ENCODE measurements at places on chromosomes 5 and 9.

- no peak for DNase-seq
Measured at GRCh38 chr5:75380099-75380498, 43.1 kb downstream of the HMGCR start.

GRCh38 chr5:154696891-154697290 is 58.3 kb upstream of the LARP1 start:
- DNase-seq = no peak

GRCh38 chr9:85744480-85744879 is 2.7 kb upstream of the AGTPBP1 start:
- no peak for DNase-seq

DNA sequence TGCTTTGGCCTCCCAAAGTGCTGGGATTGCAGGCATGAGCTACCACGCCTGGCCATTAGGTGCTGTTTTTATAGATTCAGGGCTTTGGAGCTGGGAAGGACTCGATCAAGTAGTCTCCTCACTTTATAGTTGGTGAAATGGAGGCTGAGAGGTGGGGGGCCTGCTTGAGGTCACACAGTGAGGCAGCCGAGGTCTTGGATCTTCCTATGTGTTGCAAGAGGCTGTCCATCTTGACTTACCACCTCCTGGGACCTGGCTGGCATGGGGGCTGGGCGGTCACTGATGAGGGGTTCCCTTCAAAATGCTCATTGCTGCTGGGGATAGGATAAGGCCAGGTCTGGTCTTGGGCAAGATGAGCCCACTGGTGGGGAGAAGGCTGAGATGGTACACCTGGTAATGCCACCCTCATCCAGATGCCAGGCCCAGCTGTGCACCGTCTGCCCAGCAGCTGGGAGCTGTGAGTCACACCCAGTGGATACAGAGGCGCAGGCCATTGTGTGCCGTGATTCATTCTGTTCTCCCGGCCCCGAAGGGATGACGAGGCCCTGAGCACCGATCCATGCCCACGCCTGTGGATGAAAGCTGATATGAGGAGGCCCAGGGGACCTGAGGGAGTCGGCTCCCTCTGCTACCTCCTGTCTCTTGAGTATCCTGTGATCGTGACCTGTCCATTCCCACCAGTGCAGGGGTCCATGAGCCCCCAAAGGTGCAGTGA is 10.5 kb upstream of the NDST1 start:
- DNase-seq = no peak

DNA sequence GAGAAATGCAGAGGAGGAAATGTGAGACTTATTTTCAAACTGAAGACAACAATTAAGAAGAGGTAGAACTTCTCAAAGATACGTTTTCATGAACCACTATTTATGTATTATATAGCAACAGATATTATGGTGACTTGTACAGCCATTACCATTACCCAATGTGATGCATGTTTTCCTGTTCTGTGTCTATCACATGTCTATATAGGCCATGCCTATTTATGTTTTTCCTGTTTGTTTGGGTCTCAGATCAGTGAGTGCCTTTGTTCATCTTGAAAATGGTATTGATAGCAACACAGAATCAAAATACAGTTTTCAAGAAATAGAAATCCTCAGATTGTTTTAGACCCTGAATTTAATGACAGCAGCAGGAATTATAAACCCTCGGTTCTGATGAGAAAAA is 44.0 kb downstream of the DAPK1 start:
- DNase-seq = no peak

DNA sequence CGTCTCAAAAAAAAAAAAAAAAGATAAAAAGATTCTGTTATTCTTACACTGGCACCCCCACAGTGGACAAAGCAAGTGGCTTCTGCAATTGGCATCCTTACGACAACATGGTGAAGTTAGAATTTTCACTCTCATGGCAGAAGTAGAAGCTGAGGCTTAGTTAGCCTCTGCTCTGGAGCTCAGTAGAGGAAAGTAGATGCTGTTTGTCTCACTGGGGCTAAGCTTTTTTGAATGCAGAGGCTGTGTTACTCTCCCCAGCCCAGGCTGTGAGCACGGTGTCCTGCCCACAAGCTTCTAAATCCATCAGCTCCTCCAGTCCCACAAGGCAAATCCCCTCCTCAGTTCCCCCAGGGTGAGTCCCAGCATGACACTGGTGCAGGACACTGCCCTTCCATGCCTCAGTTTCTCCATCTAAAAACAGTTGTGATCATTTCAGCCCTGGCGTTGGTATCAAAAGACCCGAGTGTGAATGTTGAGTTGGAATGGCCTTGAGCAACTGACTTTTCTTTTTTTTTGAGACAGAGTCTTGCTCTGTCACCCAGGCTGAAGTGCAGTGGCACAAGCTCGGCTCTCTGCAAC is 22.6 kb upstream of the PHF19 start:
- peak; percentile 28 for DNase-seq

- DNase-seq = no peak
Measured at GRCh38 chr9:26012797-26013196, 334.6 kb upstream of the TUSC1 start.

DNA sequence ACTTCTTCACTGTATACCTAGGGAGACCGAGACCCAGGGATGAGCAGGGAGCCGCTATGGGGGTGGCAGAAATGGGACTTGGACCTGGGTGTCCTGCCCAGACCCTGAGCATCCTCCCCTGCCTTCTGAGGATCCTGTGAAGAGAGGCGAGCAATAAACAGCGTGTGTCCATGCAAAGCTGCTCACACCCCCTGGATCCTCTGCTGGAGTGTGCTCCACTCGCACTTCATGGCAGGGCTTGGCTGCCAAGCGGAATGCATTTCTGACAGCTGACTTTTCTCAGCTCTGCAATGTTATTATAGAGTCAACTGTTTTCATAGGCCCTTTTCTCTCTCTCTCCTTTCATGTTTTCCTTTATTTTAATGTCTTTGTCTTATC is 31.0 kb upstream of the ALDH1B1 start:
- DNase-seq = no peak

DNA sequence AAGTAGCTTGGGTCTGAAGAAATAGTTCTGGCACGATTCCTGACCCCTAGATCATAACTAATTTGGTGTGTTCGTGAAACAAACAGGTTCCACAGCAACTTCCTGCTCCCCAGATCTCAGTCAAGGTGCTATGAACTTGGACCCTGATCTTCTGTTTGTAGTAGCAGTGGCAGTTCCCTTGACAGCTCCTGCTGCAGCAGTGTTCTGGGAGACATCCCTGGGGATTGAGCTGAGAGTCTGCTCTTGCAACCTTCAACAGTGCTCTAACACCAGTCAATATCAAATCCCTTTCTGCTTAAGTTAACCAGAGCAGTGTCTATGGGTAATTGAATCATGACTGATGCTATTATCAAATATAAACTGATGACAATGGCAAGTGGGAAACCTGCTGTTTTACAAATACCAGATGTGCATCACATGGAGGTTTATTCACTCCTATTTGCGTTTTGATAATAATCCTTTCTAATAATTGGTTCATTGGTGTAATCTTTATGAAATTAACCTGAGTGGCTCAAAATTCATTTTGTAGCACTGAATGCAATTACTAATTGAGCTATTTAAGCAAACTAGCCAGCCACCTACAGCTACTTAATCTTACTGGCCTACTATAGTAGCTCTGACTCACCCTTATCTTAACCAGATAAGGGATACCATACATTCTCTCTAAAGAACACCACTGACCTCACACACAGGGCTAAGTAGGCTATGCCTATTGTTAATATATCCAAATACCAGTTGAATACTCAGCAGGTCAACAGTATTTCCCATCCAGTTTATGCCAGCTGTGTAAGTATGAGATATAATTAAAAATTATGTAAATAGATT is 21.9 kb downstream of the KDM4C start:
- no peak for DNase-seq

DNA sequence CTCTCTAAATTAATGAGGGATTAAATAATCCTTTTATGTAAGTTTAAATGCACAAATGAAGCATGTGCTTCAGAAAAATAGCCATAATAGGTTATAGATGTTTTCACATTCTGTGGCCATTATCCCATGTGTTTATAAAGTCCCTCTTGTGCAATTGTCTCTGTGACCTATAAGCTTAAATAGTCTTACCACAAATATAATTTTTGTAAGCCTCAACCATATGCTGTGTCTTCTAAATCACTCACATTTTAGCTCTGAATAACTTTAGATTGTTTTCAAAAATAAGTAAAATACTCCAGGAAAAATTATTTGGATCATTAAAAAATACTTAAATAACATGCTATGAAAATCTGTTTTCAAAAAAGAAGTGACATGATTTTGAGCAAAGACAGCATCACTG is 1894.7 kb downstream of the MAT2B start:
- no peak for DNase-seq

DNA sequence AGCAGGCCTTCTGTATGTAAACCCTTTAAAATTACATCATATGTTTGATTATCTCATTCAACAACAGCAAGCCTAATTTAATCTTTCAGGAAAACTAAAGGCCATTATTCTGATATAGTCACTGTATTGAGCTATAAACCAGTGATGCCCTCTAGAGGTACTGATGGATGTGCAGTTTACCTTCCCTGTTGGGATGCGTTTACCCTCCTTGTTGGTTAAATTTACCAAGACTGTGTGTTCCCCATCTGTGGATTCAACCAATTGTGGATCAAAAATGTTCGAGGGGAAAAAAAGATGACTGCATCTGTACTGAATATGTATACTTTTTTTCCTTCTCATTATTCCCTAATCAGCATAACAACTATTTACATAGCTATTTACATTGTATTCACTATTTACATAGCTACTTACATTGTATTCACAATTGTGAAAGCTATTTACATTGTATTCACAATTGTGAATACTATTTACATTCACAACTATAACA is 3.7 kb upstream of the BAAT start:
- DNase-seq = no peak

- no peak for DNase-seq
Measured at GRCh38 chr9:127167560-127168326, 45.3 kb upstream of the ANGPTL2 start.

GRCh38 chr5:148989567-148989966 is 73.3 kb downstream of the SH3TC2 start:
- DNase-seq = no peak

DNA sequence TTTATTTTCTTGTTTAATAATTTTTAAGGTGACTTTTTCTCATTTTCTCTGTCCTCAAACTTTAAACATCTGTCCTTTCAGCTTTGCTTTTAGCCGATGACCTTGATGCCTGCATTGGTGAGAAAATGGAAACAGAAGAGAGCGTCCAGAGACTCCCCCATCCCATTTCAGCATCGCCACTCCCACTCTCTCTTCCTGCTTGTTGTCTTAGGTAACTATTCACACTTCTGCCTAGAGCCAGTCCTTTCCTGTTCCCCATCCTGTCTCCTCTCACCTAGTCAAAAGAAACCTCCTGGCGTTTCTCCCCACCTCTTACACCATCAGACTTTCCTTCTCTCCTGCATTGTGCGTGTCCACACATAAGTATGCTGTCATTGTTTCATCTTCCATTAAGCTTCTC is 124.6 kb downstream of the MAST4 start:
- DNase-seq = no peak

GRCh38 chr9:96491079-96491879 is 41.3 kb downstream of the HABP4 start:
- DNase-seq = no peak

DNA sequence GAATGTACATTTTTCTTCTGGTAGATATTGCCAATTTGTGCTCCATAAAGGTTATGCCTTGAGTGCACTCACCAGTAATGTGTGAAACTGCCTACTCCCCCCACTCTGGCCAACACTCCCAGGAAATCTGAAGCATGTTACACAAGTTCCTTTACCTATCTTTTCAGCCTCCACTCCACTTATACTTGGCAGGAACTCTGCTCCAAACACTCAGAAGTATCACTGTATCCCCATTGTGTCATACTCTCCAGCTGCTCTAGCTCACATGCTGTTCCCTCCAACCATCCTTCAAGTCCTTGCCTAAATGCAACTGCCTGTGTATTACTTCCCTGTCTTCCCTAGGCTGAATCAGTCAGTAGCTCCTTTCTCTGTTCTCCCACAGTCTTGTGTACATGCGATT is 28.3 kb downstream of the POU4F3 start:
- DNase-seq = no peak

GRCh38 chr5:2740876-2741555 is 10.5 kb downstream of the IRX2 start:
- DNase-seq = no peak

DNA sequence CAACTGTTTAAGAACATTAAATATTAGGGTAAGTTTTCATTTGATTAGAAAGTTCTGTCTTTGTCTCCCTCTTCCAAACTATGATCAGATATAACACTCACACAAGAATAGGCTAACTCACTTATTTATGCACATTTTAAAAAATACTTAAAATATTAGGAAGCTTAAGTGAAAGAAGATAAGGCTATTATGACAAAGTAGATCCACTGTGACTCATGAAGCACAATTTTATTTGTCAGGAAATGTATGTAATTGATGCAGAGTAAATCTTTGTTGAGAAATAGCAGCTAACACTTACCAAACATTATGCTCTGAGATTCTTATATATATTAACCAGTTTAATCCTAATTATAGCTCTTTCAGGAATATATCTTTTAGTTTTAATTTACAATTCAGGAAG is 560.6 kb downstream of the CSNK1G3 start:
- DNase-seq = no peak

GRCh38 chr9:33939924-33940874 is 108.5 kb downstream of the UBAP2 start:
- DNase-seq = no peak

GRCh38 chr5:14467886-14468285 is 113.7 kb upstream of the OTULINL start:
- DNase-seq = no peak

GRCh38 chr9:98256756-98257155 is 1.3 kb upstream of the TBC1D2 start:
- DNase-seq = peak; percentile 59

GRCh38 chr5:109483395-109483971 is 73.7 kb upstream of the PJA2 start:
- no peak for DNase-seq

GRCh38 chr5:39073767-39074016 is 507 bp downstream of the RICTOR start:
- DNase-seq = no peak

DNA sequence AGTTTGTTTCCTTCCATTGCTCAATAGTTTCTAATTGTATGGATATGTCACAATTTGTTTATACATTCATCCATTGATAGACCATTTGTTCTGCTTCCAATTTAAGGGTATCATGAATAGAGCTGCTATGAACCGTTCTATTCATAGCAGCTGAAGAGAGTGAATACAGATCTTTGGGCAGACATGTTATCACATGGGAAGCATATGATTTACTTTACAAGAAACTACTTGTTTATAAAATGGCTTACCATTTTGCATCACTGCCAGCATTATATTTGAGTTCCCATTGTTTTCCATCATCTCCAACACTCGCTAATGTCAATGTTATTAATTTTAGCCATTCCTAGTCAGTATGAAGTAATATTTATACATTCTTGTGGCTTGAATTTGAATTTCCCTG is 549.0 kb downstream of the MAT2B start:
- no peak for DNase-seq

All from CD4-positive, alpha-beta T cell treated with Interleukin-10 for 1 hour (primary cell).